ENCODE measurements at places on chromosomes 2 and 18.

GRCh38 chr2:145638675-145639074, 1118.8 kb upstream of the ZEB2 start:
- DNase-seq, result no peak

- DNase-seq, result no peak
Observed at GRCh38 chr2:173286153-173286809, 68.4 kb upstream of the CDCA7 start.

DNA sequence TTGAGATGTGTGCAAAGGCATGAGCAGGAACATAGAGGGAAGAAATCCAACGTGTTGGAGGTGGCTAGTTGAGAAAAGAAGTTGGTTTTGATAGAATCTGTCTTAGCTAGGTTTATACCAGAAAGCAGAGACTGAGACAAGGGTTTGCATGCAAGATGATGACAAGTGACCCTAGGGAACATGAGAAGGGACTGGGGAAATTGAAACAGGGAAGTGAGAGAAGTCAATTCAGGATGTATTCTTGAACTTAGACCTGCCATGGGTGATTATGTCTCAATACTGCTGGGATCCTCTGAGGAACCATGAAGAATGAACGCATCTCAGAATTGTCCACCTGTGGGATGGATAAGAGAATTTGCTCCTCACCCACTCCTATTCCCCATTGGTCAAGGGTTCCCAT, 20.5 kb downstream of the IL36A start:
- no peak for DNase-seq

GRCh38 chr2:48586433-48586832, 31.2 kb upstream of the GTF2A1L start:
- no peak for DNase-seq

GRCh38 chr2:161569401-161569800, 54.8 kb upstream of the SLC4A10 start:
- DNase-seq, result no peak

- no peak for DNase-seq
Observed at GRCh38 chr2:46225730-46226129, 71.5 kb upstream of the EPAS1 start.

- DNase-seq, result no peak
Observed at GRCh38 chr2:48075631-48076030, 169.3 kb upstream of the FBXO11 start.

GRCh38 chr2:169348321-169349024, 13.9 kb downstream of the LRP2 start:
- DNase-seq, result no peak

GRCh38 chr2:122703676-122704075, 948.2 kb downstream of the TSN start:
- no peak for DNase-seq

DNA sequence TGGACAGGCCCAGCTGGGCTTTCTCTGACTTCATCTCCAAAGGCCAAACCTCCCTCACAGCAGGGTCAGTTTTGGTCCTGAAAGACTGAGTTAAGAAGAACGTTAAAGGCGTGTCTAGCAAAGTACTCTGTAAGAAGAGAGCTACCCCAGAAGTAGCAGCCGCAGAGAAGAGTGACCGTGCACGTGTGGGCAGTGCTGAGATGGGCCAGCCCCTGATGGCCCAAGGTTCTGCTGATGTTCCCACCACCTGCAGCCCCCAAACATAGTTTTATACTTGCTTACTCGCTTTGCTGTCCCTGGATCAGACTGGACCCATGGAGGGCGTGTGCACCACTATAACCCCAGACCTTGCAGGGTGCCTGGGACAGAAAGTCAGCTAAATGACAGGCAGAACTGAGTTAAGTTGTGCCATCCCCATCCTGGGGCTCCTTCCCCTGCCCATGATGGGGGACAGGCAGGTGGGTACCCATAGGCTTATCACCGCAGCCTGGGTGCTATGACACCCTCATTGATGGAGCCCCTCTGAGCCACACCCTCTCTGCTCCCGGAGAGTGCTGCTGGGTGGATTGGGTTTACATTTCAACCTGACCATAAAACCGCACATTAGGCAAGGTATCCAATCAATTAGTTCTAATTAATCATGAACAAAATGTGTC, 367.3 kb upstream of the HS6ST1 start:
- no peak for DNase-seq

GRCh38 chr2:134988994-134989605, 58.1 kb downstream of the MAP3K19 start:
- peak; percentile 20 for DNase-seq

GRCh38 chr18:74266161-74266560, 25.6 kb downstream of the CYB5A start:
- no peak for DNase-seq

DNA sequence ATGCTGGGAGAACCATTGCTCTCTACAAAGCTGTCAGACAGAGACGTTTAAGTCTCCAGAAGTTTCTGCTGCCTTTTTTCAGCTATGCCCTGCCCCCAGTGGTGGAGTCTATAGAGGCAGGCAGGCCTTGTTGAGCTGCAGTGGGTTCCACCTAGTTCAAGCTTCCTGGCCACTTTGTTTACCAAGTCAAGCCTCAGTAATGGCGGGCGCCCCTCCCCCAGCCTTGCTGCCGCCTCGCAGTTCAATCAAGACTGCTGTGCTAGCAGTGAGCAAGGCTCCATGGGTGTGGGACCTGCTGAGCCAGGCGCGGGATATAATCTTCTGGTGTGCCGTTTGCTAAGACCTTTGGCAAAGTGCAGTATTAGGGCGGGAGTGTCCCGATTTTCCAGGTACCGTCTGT, 52.7 kb upstream of the SCYGR2 start:
- no peak for DNase-seq

- peak; percentile 13 for DNase-seq
Observed at GRCh38 chr2:50746526-50746925, 285.4 kb downstream of the NRXN1 start.

- no peak for DNase-seq
Observed at GRCh38 chr18:12428923-12429322, 21.2 kb downstream of the PRELID3A start.

- DNase-seq, result no peak
Observed at GRCh38 chr18:6543330-6543908, 128.7 kb upstream of the L3MBTL4 start.

DNA sequence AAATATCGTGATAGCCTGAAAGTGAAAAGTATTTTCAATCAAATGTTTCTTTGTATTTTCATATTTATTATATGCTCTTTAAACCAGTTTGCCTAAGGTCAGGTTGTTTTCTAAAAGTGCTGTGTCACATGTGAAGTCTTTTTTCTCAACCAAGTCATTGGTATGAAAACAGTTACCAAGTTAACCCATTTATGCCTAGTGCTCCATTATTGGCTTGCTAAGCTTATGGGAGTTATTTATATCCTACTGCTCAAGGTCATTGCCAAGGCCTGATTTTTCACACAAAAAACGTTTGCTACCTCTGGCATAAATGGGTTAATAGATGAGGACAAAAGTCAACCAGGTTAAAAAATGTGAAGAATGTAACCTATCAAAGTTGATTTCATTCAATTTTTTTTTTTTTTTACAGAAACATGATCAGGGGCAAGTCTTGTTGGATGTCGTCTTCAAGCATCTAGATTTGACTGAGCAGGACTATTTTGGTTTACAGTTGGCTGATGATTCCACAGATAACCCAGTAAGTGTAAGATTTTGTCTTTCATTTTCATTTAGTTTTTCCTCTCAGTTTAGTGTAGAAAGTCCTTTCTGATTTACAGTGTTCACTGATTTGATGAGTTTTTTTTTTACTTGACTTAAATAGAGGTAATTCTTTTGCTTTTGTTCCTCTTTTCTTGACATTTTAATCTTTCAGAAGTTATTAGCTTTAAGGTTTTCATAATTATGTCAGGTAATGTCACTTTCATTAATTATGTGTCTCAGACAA, 102.6 kb downstream of the PTPN4 start:
- DNase-seq, result no peak

DNA sequence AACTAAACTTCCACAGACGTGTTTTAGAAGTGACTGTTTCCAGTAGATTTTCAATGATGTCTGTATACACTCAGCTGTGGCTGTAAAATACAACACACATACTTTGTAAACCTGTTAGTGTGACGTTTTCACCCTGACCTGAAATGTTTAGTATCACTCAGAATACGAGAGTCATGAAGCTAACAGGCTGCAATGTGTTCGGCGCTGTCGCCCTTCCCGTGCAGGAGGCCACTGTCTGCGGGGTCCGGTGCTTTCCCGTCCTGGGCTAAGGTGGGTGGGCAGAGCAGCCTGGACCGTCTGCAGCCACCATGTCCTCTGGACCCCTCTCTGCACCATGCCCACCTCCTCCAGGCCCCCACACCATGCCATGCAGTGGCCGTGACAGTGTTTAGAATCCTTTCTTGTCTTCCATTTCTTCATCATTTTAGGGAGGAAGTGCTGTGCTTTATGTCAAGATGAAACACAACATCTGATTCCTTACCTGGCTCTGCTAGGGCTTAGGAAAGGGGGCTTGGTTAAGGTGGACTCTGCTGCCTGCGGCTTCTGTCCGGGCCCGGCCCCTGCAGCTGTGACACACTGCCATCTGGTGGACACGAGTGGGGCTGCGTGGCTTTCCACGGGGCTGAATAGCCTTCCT, 53.8 kb upstream of the RBM44 start:
- peak; percentile 75 for DNase-seq

DNA sequence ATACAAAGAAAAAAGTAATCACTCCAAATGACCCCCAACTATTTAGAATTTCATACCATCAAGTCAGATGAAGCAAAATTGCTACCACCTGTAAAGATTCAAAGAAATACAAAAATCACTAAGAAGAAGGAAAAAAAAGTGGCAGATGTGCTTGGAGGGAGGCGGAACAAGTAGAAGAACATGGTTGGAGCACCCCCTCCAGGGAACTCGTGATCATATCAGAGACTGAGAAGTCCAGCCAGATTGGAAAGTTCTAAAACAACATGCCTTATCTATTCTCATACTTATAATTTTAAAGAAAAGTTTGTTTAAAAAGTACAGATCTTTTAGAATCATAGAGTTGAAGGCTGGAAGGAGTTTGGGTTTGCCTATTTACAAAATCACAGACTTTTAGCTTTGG, 113.4 kb upstream of the CYP26B1 start:
- no peak for DNase-seq

- no peak for DNase-seq
Observed at GRCh38 chr2:37676274-37676673, 4.8 kb upstream of the CDC42EP3 start.

- DNase-seq, result no peak
Observed at GRCh38 chr2:105866216-105867185, 121.8 kb downstream of the NCK2 start.

DNA sequence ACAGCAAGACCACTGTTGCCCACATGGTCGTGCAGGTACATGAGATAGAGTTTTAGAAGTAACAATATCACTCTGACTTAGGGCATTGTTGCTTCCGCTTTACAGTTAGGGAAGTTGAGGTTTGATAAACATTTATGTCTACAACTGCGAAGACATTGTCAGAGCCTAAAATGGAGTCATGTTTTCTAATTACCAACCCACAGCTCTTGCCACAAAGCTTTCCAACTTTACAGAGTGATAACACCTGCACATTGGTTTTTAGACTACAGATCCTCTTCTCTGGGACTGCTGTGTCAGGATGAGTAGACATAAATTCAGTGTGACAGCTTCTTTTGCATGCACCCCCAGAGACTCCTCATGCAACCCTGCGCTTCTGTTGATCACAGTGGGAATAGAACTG, 119.0 kb downstream of the FEZ2 start:
- DNase-seq, result peak; percentile 12

- no peak for DNase-seq
Observed at GRCh38 chr2:3278521-3279218, 98.9 kb downstream of the EIPR1 start.

GRCh38 chr2:74659462-74659861, 5.4 kb downstream of the SEMA4F start:
- no peak for DNase-seq

DNA sequence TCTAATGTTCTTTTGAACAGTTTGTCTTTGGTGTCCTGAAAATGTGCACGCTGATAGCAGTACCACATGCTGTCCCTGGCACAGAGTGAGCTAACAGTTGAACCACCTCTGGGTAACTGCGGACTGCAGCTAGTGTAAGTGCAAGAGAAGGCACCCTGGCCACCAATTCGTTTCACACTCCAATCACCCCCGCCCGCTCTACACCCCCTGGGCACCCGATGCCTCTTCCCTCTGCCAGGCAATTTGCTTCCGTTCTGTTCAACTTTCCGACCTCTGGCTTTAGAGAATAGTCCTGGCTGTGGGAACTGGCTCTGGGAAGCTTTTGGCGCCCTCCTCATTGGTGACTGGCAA, 1.4 kb downstream of the DOCK10 start:
- DNase-seq, result no peak

DNA sequence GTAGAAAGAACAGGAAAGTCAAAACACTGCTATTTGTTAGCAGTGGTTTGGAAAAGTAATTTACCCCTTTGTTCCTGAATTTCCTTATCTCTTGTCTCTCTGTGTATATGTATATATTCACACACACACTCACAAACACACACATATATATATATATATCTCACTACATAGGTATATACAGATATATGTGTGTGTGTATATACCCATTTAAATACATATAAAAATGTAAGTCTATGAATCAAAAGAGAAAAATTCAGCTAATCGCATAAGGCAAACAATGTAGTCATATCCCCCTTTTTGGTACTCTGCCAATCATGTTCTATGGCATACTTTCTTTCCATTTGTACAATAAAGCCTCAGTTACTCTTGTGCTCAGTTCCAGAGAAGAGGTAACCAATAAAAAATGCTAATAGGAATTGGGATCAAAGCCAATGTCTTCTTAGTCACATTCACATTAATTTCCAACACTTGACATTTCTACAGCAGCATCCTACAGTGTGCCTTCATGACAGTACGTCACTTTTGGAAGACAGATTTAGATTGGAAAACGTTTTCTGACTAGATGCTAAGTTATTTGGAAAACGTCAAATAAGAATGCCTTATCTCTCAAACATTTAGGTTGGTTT, 94.6 kb downstream of the MC4R start:
- no peak for DNase-seq

DNA sequence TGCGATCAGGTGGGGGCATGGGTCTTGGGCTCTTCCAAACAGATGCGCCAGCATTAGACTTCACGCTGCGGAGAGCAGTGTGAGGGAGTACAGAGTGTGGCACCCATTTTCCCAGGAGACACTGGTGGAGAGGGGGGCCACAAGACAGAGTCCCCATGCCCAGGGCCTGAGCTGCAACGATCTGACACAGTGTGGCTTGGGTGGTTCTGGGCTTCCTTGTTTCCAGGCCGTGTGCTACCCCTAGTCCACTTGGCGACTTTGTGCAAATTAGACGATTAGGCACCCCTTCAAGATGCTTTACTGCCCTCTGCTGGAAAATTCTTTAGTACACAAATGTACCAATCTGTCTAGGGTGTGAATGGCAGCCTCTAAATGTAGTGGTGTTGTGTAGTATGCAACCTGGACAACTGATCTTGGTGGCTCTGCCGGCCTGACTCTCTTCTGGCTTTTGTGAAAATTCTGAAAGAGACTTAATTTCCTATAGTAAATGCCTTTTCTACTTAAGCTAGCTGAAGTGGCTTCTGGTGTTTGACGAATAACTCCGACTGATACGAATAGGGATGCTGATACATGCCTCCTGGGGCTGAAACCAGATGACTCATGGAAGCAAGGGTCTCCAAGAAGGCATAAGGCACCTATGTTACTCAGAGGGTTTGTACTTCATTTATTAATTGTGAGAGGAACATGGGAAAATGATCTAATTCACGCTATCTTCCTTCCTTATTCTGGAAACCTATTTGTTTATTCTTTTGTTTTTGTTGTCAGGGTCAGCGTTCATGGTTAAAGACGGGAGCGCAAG, 92.3 kb upstream of the SMAD2 start:
- DNase-seq, result peak; percentile 60

- no peak for DNase-seq
Observed at GRCh38 chr2:218407717-218408116, 8.0 kb downstream of the CTDSP1 start.

GRCh38 chr2:15170070-15170775, 390.9 kb downstream of the NBAS start:
- DNase-seq, result no peak

All from K562 (cell line).